ENCODE measurements at places on chromosomes 13 and 19.

GRCh38 chr13:21688056-21688455 lies 17.2 kb downstream of the FGF9 start:
- DNase-seq, result no peak

- no peak for DNase-seq
Measured at GRCh38 chr19:34851277-34851804, 75.4 kb upstream of the ZNF30 start.

- no peak for DNase-seq
Measured at GRCh38 chr13:76552041-76552772, 334.0 kb downstream of the KCTD12 start.

- no peak for DNase-seq
Measured at GRCh38 chr13:30882026-30882850, 23.8 kb upstream of the MEDAG start.

DNA sequence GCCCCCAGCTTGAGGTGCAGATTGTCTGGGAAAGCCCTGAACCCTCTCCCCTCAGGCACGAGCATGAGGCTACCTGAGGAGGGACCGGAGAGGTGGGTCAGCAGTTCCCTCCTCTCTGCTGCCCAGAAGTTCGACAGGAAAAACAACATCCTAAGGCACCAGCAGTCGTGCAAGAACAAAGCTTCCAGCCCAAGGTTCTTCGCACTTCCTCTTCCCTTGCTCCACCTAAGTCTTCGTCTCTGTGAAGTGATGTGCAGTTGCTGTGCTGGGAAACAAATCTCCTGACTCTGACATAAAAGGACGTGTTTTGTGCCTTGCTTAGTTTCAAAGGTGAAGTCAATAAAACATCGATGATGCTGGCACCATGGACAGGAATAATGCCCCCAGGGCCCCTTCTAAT lies 173.3 kb downstream of the USP12 start:
- no peak for DNase-seq

DNA sequence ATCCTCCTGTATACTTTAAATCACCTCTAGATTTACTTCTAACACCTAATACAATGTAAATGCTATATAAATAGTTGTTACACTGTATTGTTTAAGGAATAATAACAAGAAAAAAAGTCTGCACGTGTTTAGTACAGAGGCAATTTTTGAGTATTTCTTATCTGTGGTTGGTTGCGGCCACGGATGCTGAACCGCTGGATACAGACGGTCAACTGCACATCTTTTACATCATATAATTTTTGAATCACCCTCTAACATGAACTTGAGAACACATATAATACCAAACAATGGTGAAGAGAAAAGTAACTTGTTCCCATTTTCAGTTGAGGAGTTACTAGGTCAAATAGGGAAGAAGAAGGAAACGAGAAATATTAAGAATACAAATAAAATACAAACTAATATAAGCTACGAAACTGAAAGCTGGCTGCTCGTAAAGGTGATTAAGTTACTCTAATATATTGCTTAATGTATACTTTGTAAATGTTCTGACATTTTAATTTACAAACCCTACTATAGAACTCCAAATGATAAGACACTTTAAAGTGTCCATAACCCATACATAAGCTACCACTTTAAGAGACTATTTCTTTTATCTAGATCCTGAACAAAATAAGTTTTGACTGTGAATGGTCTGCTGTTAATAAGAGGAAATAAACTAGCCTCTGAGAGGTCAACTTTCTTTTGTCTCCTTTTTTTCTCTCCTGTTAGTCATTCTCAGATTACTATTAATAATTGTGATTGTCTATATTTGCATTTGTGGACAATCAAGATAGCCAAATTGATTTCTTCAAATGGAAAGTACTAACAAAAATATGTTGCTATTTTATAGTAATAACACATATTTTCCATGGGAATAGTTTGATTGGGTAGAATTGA lies 457.4 kb downstream of the DIAPH3 start:
- DNase-seq, result no peak

- DNase-seq, result no peak
Measured at GRCh38 chr13:106464076-106464475, 71.4 kb downstream of the EFNB2 start.

GRCh38 chr13:98693756-98694155 lies 58.7 kb downstream of the SLC15A1 start:
- no peak for DNase-seq

DNA sequence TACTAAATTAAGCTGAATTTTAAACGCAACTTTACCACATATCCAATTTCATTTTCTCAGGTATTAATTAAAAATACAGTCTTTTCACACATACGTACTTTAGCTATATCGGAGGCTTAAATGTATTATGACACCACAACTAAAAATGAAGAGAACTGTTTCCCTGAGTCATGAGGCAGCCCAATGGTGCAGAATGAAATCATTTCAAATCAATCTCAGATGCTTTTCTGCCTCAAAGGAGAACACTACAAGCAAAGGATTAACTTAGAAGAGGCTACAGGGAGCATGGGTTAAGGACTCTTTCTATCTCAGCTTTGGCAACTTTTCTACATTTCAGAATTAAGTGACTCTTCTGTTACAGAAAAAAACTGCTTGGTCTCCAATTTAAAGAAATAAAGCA lies 516.3 kb upstream of the HTR2A start:
- no peak for DNase-seq

- DNase-seq, result peak; percentile 31
Measured at GRCh38 chr19:48553676-48554384, 1.9 kb downstream of the SULT2B1 start.

- peak; percentile 5 for DNase-seq
Measured at GRCh38 chr13:47908197-47908902, 92.7 kb downstream of the SUCLA2 start.

GRCh38 chr13:79621902-79622301 lies 140.9 kb downstream of the NDFIP2 start:
- DNase-seq, result peak; percentile 5

DNA sequence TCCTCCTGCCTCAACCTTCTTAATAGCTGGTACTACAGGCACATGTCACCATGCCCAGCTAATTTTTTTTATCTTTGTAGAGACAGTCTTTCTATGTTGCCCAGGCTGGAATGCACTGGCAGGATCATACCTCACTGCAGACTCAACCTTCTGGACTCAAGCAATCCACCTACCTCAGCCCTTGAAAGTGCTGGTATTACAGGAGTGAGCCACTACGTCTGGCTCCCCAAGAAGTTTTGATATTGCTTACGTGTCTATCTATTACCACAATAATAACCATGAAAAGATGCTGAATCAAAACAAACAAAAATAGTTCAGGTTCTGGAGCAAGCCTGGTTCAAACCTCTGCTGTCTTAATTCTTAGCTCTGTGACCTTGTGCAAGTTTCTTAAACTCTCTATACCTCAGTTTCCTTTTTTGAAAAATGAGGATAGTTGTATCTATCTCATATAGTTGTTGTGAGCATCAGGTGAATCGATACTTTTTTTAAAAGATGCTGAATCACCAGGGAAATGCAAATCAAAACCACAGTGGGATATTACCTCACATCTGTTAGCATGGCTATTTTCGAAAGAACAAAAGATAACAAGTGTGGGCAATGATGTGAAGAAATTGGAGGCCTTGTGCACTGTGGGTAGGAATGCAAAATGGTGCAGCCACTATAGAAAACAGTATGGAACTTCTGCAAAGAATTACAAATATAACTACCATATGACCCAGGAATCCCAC lies 19.0 kb upstream of the LEUTX start:
- DNase-seq, result no peak

GRCh38 chr19:45863840-45864628 lies at the start of gene FOXA3:
FOXA3 (plus strand) TSS chr19:45864326; CDS start chr19:45864457, 131 bp downstream.
- DNase-seq, result peak; percentile 39

DNA sequence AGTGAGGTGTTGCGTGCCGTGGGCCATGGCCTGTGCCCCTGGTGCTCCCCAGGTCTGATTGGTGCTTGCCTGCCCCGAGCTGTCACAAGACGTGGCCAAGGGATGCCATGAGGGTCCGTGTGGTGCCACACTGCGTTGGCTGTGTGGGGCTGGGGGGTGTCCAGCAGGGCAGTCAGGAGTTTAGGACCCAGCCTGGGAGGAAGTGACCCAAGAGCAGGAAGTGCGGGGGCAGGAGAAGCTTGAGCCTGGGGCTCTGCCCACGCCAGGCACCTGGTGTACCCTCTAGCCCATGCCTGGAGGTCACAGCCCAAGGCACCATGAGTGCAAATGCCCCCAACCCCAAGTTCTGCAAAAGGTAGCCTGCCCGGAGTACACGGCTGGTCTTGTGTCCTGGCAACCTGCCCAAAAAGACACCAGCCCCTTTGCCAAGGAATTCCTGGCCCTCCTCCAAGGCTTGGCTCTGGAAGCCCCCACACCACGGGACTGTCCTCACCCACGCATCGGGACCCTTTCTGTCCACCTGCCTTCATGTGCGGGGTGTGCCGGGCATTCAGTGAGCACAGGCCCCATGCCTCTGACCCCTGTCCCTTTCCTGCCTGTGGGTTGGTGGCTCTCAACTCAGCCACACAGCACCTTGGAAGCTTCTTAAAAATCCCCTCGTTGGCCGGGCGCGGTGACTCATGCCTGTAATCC lies 24.9 kb downstream of the MPND start:
- no peak for DNase-seq

DNA sequence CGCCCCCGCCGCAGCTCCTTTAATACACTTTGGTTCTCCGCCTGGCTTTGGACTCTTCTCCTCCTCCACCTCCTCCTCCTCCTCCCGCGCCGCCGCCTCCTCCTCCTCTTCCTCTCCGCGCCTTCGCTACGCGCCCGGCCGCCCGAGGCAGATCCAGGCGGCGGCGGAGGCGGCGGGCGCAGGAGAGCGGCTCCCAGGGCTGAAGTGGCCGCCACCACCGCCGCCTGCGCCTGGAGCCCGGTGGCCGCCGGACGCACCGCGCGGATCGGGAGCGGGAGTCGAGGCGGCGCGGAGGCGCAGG lies at the start of gene ZIC2:
TSS of gene ZIC2 (plus strand) at position 50 of the 301 bp plus-strand sequence. CDS start 281 bp downstream, outside the sequence.
- peak; percentile 74 for DNase-seq

DNA sequence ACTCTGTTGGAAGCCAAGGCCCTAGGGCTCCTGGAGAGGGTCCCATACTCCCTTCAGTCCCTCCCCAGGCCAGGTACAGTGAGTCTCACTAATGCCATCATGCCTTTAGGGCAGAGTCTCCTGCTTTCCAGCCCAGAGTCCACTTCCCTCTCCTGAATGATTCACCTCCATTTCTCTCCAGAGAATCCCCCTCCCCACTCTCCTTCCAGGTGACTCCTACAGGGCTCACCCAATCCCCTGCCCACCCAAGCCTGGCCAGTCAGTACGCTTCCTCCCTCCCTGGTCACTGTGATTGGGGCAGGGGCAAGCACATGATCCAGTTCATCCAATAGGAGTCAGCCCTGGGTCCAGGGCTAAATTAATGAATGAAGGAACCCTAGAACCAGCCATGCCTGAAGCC lies 35.0 kb upstream of the PNMA8B start:
- no peak for DNase-seq

- no peak for DNase-seq
Measured at GRCh38 chr13:66154354-66154753, 1075.8 kb downstream of the PCDH9 start.

DNA sequence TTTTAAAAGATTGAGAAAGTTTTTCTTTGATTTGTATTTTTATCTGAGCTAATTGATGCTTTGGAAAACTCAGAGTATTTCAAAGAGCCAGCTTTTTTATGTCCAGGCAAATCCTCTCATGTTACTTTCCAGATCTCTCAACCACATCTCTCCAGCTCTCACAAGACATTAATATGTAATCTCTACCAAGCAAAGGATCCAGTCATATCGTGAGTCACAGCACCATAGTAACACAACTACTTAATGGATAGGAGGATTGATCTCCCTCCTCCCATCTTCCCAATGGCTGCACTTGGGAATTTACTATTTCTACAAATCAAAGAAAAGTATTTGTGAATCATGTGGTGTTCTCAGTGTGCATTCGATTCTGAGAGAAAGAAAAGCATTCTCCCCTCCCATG lies 63.3 kb downstream of the POU4F1 start:
- no peak for DNase-seq

DNA sequence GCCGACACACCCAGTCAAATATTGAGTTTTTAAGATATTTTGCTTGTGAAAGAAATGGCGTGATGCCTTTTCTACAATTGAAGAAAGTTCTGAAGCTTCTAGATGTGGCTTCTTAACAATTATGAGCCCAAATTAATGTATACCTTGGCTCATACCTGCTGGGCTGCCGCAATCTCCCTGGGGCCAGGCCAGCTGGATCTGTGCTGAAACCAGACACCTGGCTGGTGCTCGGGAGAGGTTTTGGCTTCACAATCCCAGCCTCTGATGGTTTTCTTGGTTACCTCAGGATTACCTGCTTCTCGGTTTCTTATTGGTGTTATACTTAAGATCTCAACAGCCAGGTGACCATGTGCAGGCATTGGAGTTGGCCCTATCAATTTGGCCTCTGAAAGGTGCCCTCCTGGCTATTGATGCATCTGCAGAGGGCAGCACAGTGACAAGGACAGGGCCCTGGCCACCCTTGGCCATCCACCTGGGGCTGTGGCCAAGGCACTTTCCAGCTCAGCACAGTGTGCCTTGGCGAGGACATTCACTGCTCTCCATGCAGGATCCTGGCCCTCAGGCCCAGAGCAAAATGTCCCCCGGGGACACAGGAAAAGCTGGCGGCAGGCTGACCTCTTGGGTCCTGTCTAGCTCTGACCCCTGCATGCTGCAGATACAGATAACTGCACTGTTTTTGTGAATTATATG lies 305.0 kb downstream of the ZNF536 start:
- no peak for DNase-seq
